ENCODE measurements at places on chromosomes 3 and 15.

DNA sequence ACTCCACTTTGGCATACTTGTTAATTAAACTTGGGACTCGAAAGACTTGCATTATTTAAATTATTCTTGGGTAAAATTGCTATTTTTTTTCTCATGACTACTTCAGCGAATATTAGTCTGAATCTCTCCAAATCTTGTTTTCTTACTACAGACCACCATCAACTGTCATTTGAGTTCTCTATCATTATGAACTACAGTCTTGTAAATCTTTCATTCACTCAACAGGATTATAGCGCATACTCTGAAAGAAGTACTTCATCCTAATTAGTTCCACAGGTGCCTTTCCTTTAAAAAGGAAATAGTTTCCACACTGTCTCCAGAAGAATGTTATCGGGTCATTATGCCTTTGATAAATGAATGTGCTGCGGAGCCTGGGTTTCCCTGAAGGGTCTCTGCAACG, 149.5 kb downstream of the NLGN1 start:
- no peak for DNase-seq

DNA sequence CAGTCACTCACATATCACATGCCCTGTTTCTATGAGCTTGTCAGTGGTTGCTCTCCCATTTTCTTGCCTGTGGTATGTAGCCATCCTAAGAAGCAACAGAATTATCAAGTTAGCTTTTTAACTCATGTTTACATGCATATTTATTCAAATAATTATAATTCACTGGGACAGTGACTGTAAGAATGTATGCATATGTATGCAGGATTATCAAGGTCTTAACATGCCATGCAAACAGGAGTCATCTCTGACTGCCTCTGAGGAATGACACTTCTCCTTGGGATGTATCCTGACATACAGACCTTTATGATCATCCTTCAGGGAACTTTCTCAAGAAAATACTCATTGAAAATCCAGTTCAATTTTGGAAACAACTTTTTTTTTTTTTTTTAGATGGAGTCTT, 240.9 kb downstream of the CPNE4 start:
- no peak for DNase-seq

DNA sequence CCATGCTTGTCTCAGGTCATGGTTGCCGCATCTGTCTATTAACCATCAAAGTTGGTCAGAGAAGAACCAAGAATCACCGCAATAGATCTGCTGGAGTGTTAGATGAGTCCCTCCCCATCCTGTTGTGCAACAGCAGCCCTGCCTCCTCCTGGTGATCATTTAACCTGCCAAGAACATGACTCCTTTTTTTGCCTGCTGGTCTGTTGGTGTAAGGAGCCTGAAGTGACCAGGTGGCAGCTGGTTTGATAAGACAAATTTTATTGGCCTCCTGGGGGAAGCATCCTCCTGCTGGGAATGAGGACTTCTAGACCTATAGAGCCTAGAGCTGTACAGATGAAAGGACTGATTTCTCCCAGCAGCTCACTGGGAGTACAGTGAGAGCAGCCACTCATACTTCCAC, 43.5 kb upstream of the RAF1 start:
- no peak for DNase-seq

DNA sequence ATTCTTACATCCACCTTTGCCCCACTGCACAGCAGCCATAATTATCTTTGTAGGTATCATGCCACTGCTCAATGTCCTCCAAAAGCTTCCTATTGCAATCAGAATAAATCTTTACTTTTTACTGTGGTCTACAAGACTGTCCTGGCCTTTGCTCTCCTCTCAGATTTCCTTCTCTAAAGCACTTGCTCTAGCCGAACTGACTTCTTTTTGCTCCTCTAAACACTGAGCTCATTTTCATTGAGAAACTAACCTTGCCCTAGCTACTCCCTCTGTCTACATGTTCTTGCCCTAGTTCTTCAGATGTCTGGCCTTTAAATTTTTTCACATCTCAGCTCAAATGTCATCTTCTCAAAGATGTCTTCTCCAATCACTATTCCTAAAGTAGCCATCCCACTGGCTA, 342.8 kb downstream of the TBC1D5 start:
- DNase-seq = no peak

- DNase-seq = peak; percentile 61
Observed at GRCh38 chr3:171192176-171192854, 165.8 kb upstream of the SLC2A2 start.

- DNase-seq = no peak
Observed at GRCh38 chr15:85493260-85493659, 112.9 kb downstream of the AKAP13 start.

GRCh38 chr15:61153291-61153690, 75.8 kb downstream of the RORA start:
- no peak for DNase-seq

GRCh38 chr3:193702967-193703366, 110.0 kb downstream of the OPA1 start:
- DNase-seq = no peak

DNA sequence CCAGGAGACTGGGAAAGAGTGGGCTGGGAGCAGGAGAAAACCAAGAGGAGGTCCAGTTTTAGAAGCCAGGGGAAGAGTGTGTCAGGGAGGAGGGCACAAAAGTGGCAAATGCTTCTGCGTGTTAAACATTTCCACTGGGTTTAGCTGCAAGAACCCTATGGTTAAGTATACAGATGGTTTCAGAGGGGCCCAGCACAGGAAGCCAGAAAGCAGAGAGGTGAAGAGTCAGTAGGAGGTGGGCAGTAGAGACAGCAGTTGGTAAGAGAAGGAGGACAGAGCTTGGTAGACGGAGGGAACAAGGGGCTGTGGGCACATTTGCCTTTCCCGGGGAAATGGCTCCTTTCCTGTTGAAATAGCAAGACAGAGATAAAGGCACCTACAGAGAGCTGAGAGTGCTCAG, 133.8 kb downstream of the EPHB1 start:
- no peak for DNase-seq

- no peak for DNase-seq
Observed at GRCh38 chr3:50340448-50341329, at the start of gene RASSF1. Gene RASSF1 (minus strand): TSS chr3:50340836. CDS start chr3:50340805, 31 bp downstream.

DNA sequence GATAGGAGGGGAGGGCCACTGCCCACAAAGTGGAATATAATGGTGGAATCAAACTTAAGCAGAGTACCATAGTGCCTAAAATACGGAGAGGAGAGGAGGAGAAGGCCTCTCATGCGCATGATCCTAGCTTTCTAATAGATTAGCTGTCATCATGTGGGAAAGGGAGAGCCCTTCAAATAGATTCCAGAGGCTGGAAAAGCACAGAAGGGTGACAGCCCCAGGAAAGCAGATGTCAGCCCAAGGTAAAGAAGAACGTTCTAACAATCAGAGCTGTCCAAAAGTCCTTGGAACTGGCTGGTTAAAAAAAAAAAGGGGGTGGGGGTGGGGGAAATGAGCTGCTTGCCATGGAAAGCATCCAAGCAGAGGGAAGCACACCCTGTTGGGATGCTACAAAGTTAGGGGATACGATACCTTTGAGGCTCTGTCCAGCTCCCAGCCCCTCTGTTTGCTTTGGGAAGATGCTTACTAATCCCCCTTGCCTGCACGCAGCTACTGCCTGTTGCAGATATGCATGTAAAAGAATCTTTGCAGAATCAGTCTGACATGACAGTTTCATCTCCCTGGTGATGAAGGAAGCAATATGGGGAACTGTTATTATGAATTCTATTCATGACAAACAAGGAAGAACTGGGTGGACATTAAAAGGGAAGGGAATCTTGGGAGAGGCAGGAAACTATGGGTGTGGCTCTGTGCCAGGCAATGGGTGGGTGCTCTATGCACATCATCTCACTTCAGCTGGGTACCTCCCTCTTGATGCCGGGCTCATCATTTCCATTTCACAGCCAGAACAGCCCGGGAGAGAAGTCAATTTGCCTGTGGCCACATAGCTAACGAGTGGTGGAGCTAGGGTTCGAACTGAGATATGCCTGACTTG, 10.1 kb upstream of the LMCD1 start:
- DNase-seq = no peak

DNA sequence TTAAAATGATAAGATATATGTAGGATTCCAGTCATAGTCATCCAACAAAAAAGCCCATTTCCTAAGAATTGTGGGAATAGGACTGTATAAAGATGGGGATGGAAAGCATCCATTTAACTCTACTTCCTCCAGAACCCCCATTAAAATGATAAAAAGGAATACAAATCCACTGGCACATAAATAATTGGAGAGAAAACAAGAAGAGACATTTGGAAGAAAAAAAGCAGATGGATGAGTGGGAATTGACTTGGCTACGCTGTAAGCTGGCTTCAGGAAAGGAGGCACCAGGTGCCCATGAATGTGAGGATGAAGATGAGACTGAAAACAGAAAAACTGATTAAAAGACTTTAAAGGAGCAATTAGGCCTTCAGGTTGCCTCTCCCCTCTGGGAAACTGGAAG, 91.8 kb downstream of the ST8SIA2 start:
- no peak for DNase-seq

DNA sequence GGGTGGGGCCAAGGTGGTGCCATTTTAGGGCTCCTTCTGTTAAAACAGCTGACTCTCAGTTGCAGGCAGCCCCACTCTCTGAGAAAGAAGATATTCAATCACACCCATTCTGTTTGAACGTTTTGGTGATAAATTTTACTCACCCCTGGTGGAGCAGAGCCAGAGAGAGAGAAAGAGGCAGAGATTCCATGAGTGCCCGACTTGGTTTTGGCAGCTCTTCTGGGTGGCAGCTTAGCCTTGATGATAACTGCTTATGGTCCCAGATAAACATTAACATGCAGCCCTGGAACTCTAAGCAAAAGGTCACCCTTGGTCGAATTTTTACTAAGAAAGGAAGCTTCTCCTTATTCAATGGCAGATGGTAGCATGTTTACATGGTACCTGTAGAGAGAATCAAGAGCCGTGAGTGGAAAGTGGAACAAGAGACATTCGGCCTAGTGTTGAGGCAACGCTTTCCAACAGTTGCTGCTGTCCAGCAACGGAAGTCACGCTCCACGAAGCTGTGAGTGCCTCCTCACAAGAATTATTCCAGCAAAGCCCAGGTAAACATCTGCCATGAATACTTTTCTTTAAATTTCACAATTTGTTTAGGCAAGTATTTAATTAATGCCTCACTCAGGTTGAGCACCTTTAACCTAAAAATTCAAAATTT, 530.6 kb upstream of the ROBO2 start:
- no peak for DNase-seq

- no peak for DNase-seq
Observed at GRCh38 chr3:26236531-26236930, 386.0 kb upstream of the LRRC3B start.

- DNase-seq = no peak
Observed at GRCh38 chr3:33134026-33134625, 20.3 kb downstream of the CRTAP start.

DNA sequence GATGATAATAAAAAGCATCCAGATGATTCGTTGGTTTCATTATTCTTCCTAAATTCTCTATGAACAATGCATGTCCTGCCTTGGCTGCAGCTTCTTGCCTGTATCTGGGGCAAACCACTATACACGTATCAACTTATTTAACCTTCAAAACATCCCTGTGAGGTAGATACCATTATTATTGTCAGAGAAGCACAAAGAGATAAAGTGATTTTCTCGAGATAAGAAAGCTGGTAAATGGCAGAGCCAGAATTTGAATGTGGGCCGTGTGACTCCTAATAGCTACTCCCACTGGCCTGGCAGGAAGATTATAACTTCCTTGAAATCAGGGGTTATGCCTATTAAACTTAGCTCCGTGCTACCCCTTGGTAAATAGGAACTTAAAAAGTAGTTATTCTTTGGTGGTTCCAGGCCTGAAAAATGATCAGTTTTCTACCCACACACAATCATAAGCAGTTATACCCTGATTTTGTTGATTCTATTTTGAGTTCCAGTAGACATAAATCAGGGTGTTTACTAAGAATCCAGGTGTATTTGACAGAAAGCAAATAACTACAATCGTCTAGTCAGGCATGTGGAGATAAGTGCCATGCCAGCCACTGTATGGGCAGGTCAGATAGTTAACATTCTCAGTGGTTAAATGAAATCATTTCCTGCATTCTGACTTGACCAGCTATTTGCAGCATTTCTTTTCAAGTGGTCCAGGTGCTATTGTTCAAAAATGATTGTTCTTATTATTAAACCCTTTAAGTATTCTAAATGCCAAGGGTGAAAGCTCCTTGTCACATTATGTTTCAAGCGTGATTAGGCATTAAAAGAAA, 99.2 kb upstream of the LRRN1 start:
- DNase-seq = no peak

DNA sequence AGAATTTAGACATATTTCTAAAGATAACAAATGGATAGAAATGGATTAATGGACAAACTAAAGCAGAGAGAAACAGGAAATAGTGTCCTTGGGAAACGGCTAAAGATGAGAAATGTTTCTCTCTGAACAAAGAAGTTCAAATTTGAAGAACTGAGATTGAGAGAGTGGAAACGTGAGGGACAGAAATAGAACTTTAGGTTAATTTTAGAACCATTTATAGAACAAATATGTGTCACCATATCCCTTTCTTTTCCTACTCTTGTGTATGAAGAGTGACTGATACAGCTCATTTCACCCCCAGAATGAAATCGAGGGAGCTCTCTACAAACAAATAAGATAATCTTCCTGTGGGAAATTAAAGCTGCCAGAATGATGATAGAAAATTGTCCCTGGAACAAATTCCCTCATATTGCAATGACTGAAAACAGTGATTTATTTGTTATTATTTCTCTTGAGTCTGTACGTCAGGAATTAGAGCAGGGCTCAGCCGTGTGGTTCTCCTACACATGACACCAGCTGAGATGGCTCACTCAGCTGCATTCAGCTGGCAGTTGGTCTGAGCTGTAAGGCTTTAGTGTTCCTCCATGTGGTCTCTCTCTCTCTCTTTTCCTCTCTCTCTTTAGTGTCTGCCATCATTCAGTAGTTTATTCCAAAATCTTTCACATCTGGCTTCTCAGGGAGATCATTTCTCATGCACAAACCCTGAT, 46.6 kb upstream of the ARPP21 start:
- DNase-seq = no peak

DNA sequence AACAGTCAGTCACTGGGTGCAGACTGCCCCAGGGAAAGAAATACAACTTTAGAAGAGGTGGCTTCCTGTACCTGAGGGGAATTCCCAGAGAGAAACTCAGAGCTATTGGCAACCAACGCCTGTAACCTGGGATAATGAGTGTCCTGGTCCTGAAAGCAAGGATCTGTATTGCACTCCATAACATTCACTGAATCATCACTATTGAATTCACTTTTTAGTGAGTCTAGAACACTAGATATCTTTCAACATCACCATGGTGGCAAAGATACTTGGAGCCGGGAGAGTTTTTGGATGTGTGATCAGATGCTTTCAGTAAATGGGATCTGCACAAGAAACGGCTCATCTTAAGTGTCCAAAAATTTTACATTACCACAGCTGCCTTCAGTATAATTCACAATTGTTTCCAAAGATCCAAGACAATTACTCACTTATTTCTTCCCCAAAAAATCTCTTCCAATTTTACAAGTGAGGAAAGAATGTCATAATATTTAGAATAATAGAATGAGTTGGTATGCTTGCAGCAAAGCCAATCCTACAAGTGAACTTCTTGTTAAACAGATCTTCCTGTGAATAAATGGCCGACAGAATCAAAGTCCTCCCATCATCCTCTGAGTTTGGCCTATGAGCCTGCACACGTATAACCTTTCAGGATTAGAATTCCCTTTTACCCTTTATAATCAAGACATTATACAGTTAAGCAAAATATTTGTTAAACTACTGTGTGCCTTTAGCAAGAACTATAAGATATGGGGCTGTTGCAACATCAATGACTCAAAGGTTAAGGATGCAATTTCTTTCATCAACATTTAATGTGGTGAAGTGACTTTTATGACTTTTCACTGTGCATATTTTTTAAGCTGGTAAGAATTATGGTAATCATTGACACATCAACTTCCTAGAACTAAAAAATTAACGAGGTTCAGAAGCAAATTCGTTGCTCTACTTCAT, 243.3 kb upstream of the COL8A1 start:
- peak; percentile 13 for DNase-seq

Data from brain pericyte (primary cell).